Left lobe of liver (tissue), 2 donors: ENCODE measurements at places on chromosomes 13 and 19. TPM values are rescaled to one million over a fixed set of nuclear protein-coding genes. Genes with fewer than 3 reads are reported as not detected.

DNA sequence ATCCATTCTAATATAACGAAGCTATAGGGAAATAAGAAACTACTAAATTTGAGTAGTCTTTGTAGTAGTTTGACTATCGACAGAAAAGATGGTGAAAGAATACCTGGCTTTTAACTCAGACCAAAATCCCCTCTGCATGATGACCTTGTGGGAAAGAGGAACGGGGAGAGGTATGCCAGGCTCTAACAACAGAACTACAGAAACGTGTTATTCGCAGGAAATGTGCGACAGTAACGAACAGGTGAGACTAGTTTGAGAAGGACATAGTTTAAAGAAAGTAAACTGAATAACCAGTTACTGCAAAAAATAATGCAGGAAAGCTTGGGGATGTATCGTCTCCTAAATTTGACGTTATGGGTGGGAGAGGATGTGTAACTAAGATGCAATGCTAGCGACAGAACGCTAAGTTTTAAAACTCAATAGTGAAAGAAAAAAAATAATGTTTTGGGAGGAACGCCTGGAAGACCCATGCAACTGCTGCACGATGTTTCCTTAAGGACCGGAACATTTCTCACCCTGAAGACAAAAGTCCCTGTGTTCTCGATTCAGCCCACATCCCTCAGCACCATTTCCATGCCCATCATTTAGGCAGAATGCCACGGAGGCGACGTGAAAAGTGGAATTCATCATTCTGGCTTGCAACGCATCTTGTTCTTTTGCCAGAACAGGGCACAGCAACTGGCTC, 1.6 kb upstream of the RAP2A start:
- no peak for DNase-seq

DNA sequence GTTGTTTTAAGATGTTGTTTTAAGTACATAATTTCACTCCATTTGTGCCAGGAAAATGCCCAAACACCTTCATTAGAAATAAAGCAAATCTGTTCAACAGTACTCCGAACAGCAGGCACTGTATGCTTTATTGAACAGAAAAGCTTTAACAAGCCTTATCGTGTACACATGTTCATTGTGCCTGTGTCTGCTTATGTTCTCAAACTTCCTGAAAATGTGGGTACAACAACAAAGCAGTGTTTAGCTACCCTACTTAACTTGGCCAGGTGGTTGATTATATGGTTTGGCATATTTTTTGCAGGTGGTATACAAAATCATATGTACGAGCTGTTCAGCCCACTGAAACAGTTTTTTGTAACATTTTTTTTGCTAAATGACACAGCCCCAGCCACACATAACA, 718.0 kb downstream of the DACH1 start:
- DNase-seq: no peak

DNA sequence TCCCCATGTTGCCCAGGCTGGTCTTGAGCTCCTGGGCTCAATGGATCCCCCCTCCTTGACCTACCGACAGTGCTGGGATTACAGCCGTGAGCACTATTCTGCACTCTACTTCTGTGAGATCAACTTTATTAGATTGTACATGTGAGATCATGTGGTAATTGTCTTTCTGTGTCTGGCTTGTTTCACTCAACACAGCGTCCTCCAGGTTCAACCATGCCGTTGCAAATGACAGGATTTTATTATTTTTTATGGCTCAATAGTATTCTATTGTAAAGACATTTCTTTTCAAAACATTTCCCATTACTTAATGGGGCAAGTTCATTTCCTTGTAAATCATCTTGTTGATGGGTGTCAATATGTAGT, 1.5 kb upstream of the OBI1 start:
- no peak for DNase-seq

- DNase-seq: no peak
Observed at GRCh38 chr13:110154410-110154933, 152.5 kb downstream of the COL4A1 start.

DNA sequence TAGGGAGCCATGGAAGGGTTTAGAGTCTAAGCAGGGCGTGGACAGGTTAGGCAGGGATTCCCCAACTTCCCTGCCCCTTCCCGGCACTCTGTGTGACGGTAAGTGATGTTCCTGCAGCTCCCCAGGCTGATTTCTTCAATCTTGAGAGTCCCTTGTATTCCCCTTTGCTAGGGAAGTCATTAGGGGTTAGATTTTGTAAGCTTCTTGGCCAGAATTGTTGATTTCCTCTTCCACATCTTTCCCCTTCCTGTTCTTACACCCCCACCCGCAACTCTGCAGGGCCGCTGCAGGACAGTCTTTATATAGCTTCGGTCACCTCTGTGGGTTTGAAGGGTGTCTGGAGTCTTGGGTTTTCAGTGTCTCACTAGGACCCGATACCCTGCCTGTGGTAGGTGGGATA, 10.6 kb upstream of the ADGRE1 start:
- DNase-seq: no peak

DNA sequence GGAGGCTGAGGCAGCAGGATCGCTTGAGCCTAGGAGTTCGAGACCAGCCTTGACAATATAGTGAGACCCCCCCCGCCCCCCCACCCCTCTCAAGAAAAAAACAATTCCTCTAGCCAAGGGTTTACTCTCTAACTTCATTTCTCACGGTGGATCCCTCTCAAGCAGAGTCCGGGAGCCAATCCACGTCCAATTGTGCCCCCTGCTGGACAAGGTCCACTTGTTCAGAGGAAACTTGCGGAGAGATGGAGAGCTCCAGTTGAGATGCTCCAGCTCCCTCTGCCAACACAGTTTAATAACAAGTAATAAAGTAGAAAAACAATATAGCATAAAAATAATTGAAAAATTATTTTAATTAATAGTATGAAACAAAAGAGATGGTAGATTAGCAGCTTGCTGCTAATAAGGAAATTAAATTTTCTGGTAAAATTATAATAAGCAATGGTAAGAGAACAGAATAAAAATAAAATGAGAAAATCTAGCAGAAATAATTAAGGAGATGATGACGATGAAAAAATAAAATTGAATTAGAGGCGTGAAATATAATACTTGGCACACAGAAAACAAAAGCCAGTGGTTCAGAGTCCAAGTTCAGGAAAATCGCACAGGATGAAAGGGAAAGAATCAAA, 14.5 kb upstream of the SIGLEC14 start:
- no peak for DNase-seq

GRCh38 chr13:66069570-66069969, 1160.6 kb downstream of the PCDH9 start:
- DNase-seq: no peak

DNA sequence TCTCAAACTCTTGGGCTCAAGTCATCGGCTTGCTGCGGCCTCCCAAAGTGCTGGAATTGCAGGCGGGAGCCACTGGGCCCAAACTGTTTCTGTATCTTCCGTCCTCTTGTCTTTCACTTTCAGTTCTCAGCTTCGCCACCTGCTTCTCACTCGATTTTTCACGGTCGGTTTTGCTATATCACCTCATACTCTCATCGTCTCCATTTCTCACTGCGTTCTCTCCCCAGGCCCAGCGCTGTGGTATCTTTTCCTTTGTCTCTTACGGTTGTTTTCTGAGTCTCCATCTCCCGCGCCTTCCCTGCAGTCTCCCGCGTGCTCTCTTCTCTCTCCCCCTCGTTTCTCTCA, 14.9 kb downstream of the SSC5D start:
- no peak for DNase-seq

GRCh38 chr13:79749566-79749965, 268.6 kb downstream of the NDFIP2 start:
- no peak for DNase-seq

DNA sequence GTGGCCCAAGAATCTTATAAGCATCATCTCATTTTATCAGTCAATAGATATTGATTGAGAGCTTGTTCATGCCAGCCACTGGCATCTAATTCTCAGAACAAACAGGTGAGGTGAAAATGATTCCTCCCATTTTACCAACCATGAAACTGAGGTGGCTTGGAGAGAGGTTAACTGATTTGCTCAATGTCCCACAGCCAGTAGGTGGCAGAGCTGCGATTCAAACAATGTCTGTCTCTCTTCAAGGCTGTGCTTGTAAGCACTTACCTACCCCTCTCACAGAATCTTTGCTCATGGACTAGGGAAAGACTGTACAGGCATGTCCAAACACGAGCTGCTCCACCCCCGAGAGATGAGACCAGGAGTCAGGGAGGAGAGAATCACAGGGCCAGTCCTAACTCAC, 21.5 kb upstream of the GSX1 start:
- no peak for DNase-seq

- DNase-seq: peak; percentile 37
Observed at GRCh38 chr19:27776020-27776419, 1436.9 kb downstream of the UQCRFS1 start.

DNA sequence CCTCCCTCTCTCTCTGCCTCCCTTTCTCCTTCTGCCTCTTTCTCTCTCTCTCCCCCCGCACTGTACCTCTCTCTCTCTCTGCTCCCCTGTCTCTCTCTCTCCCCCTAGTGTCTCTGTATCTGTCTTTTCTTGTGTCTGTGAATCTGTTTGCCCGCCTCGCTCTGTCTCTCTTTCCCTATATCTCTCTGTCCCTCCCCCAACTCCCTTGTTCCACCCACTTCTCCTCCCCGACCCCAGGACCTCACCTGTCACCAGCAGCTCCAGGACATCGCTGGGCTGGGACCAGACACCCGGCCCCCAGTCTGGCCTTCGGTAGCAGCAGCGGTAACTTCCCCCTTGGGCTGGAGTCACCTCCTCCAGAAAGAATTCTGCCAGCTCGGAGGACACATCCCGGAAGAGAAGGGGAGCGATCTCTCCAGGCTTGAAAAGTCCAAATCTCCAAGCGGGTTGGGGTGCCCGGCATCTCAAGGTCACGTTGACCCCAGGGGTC, 3.9 kb downstream of the OSCAR start:
- no peak for DNase-seq

DNA sequence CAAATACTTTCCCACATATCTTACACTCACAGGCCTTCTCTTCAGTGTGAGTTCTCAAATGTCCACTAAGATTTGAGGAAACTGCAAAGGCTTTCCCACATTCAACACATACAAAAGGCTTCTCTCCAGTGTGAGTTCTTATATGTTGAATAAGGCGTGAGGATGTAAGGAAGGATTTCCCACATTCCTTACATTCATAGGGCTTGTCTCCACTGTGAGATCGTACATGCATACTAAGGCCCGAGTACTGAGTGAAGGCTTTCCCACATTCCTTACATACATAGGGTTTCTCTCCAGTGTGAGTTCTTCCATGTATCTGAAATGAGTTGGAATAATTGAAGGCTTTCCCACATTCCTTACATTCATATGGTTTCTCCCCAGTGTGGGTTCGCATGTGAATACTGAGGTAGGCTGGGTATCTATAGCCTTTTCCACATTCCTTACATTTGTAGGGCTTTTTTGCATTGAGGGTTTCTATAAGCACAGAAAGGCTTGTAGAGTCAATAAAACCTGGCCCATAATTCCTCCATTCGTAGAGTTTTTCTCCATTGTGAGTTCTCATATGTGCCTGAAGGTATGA, 9.6 kb downstream of the ZNF426 start:
- no peak for DNase-seq

Gene KASH5
- total RNA-seq: not detected

Gene HIPK4
- total RNA-seq: not detected

Gene ZNF221
- 2.9 TPM for total RNA-seq

Gene TRAPPC5
- 53.7 TPM for total RNA-seq

Gene ZNF264
- total RNA-seq: 16.3 TPM

Gene LIM2
- not detected for total RNA-seq

Gene TMEM255B
- total RNA-seq: 5.3 TPM

Gene NCR1
- 0.10 TPM for total RNA-seq

Gene RASIP1
- total RNA-seq: 3.1 TPM

Gene CYP4F2
- 228 TPM for total RNA-seq
